H7 (cell line): ENCODE measurements at places on chromosomes 4 and X.

GRCh38 chr4:88398381-88398780, 19.7 kb downstream of the HERC6 start:
- DNase-seq: no peak

DNA sequence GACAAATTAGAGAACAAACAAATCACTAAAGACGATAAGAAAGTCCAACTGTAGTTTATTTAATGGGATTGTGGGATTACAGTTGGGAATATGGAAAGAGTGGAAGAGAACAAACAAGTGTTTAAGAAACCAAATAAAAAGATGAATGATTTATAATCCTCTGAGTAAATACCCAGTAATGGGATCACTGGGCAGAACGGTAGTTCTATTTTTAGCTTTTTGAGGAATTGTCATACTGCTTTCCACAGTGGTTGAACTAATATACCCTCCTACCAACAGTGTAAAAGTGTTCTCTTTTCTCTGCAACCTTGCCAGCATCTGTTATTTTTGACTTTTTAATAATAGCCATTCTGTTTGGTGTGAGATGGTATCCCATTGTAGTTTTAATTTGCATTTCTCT, 15.0 kb downstream of the C4orf51 start:
- DNase-seq: no peak

GRCh38 chr4:125353131-125353530, 38.4 kb downstream of the FAT4 start:
- DNase-seq: no peak

GRCh38 chr4:159212675-159213293, 109.9 kb downstream of the RAPGEF2 start:
- DNase-seq: no peak

GRCh38 chrX:131139072-131139471, 80.9 kb downstream of the ARHGAP36 start:
- DNase-seq: no peak

- DNase-seq: no peak
Measured at GRCh38 chrX:73829890-73830466, 267.0 kb downstream of the CHIC1 start.

- peak; percentile 85 for DNase-seq
Measured at GRCh38 chr4:88457307-88458103, 586 bp downstream of the HERC5 start.

DNA sequence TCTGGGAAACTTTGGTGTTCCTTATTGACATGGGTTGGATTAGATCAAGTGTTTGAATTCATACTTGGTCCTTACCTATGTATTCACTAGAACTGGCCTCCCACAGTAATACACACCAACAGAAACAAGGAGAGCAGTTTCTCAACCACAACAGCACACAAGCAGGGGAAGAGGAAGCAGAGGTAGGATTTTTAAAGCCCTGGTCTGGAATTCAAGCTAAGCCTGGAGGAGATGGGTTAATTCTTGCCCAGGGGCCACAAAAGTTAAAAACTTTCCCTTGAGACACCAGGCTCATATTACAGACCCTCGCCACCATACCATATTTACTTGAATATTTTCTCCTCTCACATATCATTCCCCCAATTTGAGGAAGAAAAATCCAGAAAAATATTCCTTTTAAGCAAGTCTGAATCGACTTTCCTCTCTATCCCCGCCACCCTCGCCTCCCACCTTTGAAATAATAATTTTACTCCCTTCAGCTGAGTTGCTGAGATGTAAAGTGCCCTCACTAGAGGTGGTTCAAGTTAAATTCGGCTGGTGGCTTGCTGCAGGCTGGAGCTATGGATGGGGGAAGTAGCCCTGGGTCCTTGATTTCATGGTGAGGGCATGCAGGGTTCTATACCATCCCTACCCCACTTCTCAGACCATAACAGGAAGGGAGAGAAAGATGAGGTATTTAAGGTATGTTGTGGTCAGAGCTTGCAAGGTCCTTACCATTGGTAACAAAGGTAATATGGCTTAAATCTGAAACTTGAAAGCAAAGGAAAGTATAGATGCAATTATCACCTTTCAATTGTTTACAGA, 440.2 kb downstream of the INPP4B start:
- no peak for DNase-seq

- no peak for DNase-seq
Measured at GRCh38 chr4:152032722-152033131, 271.9 kb upstream of the GATB start.

DNA sequence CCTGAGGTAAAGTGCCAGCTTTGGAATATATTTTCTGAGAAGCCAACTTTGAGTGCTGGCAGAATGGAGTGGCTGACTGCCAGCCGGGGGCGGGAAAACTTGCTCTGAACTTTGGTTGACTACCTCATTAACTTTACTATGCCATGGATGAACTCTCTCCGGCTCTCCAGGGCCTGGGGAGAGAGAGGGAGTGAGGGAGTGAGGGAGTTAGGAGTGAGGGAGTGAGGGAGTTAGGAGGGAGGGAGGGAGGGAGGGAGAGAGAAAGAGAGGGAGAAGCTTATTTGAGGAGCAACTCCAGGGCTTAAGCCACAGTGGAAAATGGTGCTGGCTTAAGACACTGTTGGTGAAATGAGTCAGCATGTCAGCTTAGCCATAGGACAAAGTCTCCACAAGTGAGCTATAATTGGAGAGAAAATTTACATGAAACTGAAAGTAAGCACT, 280.9 kb upstream of the RPS6KA3 start:
- no peak for DNase-seq

DNA sequence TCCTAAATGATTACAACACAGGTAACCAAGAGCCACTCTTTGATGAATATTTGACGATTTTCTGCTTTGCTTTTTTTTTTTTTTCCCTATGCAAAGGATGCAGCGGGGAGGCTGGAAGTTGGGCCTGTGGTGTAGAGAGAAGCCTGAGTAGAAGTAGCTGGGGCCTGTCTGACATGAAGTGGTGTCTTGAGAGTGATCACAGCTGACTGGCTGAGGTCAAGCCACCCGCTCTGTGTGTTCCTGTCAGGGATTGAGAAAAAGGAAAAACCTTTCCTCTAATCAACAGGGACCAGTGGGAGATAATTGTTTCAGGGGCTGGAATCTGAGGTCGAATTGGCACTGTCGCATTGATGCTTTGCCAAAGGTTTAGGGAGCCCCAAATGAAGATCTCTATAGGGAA, 258.7 kb downstream of the GRIA3 start:
- DNase-seq: no peak

GRCh38 chr4:23476515-23477090, 413.2 kb downstream of the PPARGC1A start:
- no peak for DNase-seq

DNA sequence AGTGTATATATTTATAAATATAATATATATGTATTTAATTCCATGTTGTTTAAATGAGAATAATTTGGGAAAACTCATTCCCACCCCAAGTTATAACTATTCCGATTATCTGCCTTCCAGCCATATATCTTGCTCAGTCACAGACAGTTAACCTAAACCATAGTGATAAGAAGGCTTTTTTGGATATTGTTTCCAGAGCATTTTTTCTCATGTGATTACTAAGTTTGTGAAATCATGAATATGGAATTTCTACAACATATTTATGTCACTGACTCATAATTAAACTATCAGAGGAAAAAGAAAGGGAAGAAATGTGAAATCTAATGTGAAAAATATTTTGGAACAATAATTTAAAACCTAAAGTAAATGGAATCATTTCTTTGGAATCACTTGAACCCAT, 1163.5 kb upstream of the PABPC4L start:
- DNase-seq: no peak

GRCh38 chr4:171266671-171267070, 546.5 kb upstream of the GALNTL6 start:
- DNase-seq: no peak

DNA sequence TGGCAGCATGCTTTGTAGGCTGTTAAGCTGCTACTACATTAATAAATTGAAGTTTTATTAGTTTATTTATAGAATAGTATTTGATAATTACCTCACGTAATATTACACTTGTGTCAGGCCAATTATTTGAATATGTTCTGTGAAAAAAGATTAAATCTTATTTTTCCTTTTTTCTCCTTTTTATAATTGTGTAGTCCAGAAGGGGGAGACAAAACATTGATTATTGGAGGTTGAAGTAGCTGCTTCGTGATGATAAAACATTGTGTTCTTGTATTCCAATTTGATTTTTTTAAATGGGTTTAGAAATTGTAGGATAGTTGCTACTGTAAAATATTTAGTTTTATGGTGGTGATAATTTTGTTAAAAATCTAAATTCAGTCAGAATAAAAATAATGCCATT, 85.7 kb downstream of the DIAPH2 start:
- no peak for DNase-seq

DNA sequence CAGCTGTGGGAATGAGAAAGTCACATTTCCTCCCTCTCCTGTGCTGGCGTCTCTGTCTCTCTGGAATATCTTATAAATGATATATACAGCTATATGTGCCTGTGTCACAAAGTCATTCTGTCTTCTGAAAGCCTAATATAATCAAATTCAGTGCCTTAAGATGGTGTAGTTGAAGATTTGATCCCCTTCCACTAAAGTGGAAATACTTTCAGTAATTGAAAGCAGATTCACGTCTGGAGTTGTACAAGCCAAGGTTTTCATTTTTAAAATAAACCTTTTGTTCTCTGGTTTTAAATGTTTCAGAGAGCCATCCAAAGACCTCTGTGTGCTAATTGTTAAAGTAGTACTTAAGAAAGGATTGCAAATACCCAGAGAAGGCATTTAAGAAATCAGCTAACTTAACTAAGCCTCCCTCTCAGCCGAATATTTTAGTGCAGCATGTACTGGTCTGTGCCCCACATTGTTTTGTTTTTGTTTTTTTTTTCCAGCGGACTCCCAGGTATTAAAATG, 206.8 kb downstream of the TENM3 start:
- DNase-seq: no peak

- DNase-seq: no peak
Measured at GRCh38 chrX:15404401-15405096, 20.3 kb upstream of the VEGFD start.

- DNase-seq: no peak
Measured at GRCh38 chrX:30212172-30212571, 3.2 kb upstream of the MAGEB2 start.

- DNase-seq: no peak
Measured at GRCh38 chrX:144681501-144681900, 565.8 kb upstream of the SPANXN1 start.

- peak; percentile 6 for DNase-seq
Measured at GRCh38 chr4:181479141-181479540, 764.1 kb upstream of the TENM3 start.

GRCh38 chr4:39205000-39205399, 22.7 kb downstream of the WDR19 start:
- no peak for DNase-seq

GRCh38 chrX:108053218-108053617, 8.4 kb downstream of the VSIG1 start:
- no peak for DNase-seq

DNA sequence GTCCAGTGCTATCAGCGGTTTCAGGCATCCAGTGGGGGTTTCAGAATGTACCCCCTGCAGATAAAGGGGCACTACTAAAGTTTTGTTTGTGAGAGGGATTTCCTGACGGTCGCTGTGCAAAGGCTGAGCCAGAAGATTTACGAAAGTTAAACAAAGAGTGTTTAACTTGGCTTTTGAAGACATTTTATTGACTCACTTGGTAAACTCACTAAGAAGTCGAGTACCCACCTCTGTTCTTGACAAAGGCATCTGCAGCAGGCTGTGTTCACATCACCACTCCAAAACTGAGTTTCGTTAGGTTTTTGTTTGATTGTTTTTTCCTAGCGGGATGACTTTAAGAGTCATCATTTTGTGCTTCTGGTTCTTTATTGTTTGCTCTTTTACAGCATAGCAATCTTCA, 143.9 kb upstream of the TBL1X start:
- no peak for DNase-seq

DNA sequence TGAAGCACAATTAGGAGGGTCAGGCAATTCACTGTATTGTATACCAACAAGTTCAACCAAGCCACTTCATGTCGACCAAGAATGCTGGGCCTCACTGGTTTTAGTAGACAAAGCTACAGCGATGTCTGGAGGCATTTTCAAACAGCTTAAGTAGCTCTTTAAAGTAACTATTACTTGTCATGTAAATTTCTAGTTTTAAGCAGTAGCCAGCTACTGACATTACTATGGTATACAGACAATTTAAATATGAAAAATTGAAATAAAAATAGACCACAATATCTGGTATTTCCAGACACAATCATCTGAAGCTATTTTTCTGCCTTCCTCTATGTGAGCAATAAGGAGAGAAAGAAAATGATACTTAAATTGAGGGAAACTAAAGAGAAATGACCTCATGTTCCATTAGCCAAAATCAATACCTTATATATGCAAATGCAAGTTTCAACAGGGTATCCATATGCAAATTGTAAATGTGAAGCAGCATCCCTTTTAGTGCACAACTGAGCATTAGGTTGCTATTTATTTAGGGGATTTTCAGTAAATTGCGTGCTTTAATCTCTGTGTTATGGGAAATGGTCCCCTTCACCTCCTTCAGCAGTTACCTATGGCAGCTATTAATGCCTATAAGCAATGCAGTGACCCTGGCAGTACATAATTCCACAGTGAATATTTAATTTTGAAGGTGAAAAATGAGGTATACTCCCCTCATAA, 119.5 kb downstream of the GPC3 start:
- peak; percentile 29 for DNase-seq

GRCh38 chr4:173707658-173708419, 177.8 kb upstream of the HAND2 start:
- DNase-seq: no peak

- no peak for DNase-seq
Measured at GRCh38 chr4:40648742-40649281, 19.1 kb upstream of the RBM47 start.

GRCh38 chr4:107913283-107913899, 18.0 kb upstream of the CYP2U1 start:
- DNase-seq: peak; percentile 28

GRCh38 chr4:127212701-127213100, 420.1 kb upstream of the INTU start:
- no peak for DNase-seq

DNA sequence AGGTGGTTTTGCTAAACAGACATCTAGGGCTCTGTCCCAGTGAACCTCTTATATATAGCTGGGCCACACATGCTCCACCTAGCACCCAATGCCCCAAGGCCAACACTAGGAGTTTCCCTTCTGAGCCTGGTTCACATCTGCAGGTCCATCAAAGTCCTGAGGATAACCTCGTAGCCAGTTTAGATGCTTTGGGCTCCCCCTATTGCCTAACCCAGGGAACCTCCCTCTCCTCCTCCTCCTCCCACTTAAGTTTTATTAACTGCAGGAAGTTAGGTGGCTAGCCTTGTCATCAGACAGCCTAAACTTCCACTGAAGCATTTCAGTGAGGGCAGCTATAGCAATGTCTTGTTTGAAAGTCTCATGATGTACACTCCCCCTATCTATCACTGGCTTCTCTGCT, 88.0 kb downstream of the GUCY2F start:
- DNase-seq: peak; percentile 19

DNA sequence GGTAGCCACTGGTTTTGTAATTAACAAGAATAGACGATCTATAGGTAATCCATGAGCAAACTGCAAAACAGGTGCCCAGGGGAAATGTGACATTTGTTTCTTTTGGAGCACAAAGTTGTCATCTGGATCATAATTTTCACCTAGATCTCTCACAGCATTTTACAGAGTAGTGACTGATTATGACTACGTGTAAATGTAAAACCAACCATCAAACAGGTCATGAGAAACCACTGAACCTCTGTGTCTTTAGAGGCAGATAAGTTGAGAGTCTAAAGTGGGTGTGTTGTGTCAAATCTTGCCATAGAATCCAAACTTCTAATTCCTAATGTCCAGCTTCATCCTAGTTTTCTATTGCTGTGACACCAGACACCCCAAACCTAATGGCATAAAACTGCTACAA, 648.1 kb downstream of the MID1IP1 start:
- DNase-seq: no peak

GRCh38 chrX:2272337-2272736, 228.4 kb downstream of the DHRSX start:
- peak; percentile 60 for DNase-seq
